ENCODE measurements at places on chromosomes 6 and 20.

DNA sequence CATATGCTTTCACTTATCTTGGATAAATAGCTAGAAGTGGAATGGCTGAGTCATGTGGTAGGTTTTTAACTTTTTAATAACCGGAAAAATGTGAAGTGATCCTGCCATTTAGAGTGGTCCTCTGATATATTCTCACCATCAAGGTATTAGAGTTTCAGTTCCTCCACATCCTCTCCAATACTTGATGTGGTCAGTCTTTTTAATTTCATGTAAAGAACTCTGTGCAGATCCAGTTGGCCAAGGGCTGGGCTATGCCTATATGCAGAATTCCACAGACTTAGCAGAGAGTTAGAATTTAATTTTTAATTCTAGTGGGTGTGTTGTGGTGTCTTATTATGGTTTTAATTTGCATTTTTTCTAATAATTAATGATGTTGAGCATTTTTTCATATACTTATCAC is 141.1 kb downstream of the SYCP2 start:
- DNase-seq, result no peak

DNA sequence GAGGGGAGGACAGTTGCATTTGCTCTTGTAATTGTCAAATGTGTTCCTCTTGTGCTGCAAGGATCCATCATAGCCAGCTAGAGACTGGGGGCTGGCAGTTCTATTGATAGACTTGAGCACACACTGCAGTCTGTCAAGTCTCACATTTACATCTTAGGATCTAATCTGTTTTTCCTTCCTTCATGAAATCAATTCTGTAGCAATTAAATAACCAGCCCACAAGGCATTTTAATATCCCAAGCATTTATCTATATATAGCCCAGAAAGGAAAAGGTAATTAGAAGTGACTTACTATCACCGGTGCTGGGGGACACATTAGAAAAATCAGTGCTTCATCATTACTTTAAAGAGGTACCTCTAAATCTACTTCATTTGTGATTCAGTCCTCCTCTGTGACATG is 143.0 kb upstream of the STXBP5 start:
- DNase-seq, result no peak

DNA sequence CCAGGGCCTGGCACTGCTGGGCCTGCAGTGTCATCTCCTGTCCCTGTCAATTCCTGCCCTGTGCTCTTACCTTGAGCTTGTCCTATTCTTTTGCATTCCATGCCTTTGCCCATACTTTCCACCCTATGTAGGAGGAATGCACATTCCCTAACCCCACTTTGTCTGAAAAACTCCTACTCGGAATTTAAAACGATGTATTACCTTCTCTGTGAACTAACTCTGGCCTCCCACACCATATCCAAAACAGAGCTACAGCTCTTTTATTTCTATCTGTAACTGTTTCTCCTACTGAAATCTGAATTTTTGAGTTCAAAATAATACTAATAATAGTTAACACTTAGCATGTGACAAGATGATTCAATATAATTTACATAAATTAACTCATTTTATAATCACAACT is 353.7 kb downstream of the FRK start:
- no peak for DNase-seq

DNA sequence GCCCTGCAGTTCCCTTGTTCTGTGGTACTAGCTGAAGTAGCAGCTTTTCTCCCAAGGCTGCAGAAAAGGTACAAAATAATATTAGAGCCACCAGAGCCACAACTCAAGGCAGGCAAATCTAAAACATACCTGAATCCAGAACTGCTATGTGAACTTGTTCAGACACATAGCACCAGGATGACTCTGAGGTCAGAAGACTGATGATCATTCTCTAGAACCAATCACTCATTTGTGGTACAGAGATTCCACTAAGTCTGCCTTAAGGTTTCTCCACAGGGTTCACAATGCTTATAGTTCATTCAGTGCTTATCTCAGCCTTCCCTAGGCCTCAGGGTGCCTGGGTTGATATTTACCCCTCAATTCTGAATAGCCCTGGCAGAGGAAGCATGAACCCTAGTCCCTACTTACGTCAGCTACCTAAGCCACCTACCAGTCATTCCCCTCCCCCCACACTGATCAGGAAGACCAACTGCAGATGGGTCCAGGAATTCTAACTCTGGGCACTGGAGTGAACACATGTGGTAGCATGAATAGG is 140.9 kb upstream of the MOCS1 start:
- no peak for DNase-seq

- DNase-seq, result no peak
These were observed 5.3 kb upstream of the NKX2-2 start for GRCh38 chr20:21519136-21519584.

GRCh38 chr6:45681860-45682511 is 304.3 kb upstream of the SUPT3H start:
- peak; percentile 13 for DNase-seq

- DNase-seq, result no peak
These were observed 3.3 kb downstream of the SLC17A2 start for GRCh38 chr6:25927178-25927577.

DNA sequence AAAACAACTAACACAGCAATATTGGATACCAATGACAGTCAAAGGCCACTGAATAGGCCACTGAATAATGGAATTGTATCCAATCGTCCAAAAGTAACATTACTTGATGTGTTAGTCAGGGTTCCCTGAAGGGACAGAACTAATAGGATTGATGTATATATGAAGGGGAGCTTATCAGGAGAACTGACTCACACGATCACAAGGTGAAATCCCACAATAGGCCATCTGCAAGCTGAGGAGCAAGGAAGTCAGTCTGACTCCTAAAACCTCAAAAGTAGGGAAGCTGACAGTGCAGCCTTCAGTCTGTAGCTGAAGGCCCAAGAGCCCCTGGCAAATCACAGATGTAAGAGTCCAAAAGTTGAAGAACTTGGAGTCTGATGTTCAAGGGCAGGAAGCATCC is 571.4 kb downstream of the PRKN start:
- DNase-seq, result no peak

- no peak for DNase-seq
These were observed 230.5 kb upstream of the KHDRBS2 start for GRCh38 chr6:62516291-62517141.

DNA sequence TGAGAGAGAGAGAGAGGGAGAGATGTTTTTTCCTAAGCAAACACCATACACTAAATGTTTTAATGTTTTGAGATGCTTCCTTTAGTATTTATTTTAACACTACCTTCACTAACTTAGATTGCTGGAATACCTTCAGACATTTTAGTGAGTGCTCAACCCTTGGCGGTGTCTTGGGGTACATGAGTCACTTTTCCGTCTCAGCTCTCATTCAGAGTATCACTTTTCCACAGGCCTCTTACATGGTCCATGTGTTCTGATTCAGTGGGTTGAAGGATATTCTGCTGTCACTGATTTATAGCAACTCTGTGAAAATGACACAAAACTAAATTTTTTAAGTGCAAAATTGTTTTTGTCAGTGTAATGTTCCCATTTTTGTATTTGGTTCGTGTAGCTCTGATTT is 217.9 kb downstream of the CLVS2 start:
- no peak for DNase-seq

- DNase-seq, result no peak
These were observed 90.6 kb upstream of the SYNDIG1 start for GRCh38 chr20:24378661-24379483.

GRCh38 chr6:133707456-133707855 is 181.5 kb upstream of the TCF21 start:
- DNase-seq, result no peak

- DNase-seq, result peak; percentile 75
These were observed 107.7 kb upstream of the PRND start for GRCh38 chr20:4613718-4614620.

DNA sequence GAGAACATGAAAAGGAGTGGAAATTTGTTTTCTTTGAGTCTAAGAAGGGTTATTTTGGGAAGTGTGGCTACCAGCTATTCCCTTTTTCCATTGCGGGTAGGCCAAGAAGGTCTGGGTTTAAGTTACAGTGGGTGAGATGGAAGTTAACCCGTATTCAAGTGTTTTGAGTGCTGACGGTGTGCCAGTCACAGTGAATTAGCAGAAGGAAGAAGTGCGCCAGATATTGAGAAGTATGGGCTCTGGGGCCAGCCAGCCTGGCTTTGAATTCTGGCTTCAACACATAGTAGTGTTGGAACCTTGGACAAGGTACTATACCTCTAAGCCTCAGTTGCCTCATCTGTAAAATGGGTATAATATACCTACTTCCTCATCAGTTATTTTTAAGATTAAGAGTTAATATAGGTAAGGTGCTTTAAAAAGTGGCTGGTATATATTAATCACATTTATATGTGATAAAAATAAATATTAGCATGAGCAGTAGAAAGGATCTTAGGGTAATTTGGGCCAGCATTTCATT is 16.3 kb downstream of the ZNF76 start:
- DNase-seq, result no peak

GRCh38 chr6:82612475-82613039 is 248.9 kb downstream of the TPBG start:
- DNase-seq, result no peak

DNA sequence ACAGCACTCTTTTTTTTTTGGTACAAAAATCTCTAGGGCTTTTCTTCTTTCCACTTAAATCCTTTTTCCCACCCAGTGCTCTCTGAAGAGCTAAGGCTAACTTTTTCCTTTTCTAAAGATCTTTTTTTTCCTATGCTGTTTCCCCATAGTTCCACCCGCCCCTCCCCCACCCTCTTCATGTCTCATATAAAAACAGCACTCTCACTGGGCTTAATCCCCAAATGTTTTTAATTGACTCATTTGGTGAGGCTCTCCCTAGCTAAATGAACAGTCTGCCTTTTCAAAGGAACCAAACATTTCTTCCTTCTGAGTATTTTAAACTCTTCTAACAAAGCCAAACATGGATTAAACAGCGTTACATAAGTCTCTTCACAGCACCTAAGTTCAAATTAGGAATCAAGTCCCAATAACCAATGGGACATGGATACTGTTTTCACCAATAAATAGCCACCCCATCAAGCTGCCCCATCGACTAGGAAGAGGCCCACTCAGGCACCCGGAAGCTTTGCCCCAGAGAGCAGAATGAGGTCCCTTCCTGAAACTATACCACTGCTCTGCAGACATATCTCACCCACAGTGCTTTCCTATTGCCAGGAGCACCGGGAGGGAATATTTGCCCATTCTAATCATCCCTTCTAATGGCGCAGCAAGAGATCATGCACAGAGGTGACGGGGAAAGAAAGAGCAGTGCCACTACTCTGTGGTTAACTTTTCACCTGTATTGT is 63.7 kb downstream of the ATXN1 start:
- DNase-seq, result no peak

DNA sequence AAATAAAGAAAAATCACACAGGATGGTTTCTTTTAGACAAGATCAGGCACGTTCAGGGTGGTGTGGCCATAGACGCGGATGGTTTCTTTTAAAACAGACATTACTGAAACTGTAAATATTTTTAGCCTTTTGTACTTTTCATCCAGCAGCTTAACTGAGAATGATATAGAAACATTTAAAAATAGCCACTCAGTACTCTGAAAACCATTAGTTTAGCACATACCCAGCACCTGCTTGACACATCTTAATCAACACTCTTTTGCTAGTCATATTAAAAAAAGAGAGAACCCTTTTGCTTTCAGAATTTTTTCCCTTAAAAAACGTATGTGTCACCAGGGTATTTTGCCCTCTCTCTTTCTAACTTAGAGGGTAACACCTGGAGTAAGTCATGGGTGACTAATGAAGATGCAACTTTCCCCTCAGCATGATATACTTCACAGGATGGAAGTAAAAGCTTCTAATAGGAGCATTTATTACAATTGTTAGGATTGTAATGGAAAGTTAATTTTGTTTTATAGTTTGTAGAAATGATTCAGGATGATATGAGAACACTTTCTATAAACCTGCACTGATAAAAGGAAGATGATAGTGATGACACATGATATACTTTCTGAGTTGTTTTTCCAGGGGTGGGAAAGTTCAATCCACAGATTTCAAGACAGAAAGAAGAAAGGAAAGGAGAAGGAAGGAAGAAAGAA is 45.2 kb downstream of the BACH2 start:
- no peak for DNase-seq

- DNase-seq, result no peak
These were observed 851.2 kb upstream of the EYS start for GRCh38 chr6:66558189-66558588.

DNA sequence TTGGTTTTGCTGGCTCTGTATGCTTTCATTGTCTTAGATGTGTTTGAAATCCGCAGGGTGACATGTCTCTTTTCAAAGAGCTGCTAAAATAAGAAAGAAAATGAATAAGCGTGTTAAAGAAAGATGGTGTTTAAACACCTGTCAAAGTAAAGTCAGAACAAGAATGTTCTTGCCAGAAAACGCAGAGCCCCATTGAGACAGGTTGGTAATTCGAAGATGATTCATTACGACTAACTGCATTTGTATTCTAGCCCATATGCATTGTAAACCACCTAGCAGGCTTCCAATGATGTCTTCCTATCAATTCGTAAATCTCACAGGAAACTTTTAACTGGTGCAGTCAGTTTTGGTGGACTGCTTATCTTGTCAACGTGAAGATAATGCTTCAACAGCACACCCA is 16.8 kb downstream of the PHACTR2 start:
- no peak for DNase-seq

GRCh38 chr6:50842446-50842845 is 23.8 kb downstream of the TFAP2B start:
- no peak for DNase-seq

GRCh38 chr20:51873652-51874051 is 71.3 kb upstream of the SALL4 start:
- no peak for DNase-seq

DNA sequence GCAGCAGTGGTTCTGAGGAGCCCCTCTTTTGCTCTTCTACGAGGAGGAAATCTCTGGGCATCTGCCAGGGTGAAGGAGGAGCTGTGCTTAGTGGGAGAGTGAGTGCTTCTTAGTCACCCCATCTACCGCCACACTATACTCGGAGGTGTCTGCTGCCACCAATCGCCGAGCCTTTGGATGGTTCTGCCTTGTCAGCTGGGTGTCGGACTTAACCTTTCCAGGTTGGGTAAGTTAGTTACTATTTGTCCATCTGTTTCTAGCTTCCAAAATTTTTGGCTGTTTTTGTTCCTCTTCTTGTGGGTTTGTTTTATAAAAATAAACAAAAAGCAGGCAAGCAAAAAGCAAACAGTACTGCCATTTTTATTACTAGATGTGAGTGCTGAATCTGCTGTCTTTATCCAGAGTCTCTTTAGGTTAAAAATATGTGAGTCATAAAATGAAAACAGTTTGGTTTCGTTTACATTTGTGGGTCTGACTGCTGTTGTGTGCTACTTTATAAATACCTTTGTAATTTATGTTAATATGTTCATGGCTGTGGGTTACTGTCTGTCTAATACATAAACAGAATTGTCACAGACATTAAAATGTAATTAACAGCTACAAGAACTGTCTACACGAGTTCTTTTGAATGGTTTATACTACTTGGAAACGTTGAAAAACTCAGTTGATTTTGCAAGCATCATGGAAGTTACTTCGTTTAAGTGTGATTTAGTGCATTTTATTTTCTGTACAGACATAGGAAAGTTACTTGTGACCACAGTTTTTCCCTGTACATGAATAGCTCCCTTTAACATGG is 89.2 kb downstream of the ARID1B start:
- DNase-seq, result no peak

All from effector memory CD8-positive, alpha-beta T cell (primary cell).